Uterine smooth muscle cell (primary cell): ENCODE measurements at places on chromosomes 13 and 19. TPM values are rescaled to one million over a fixed set of nuclear protein-coding genes. Genes with fewer than 3 reads are reported as not detected.

Gene FPR2
- not detected in 2 replicates for total RNA-seq

Gene FAM124A
- 1.5 and 2.2 TPM in 2 replicates for total RNA-seq

Gene SIGLEC14
- not detected in 2 replicates for total RNA-seq

Gene FUT6
- not detected in 2 replicates for total RNA-seq

Gene CEP89
- total RNA-seq: 13.5 and 14.0 TPM in 2 replicates

Gene ZNF555
- total RNA-seq: 5.9 and 12.1 TPM in 2 replicates

Gene SLC5A5
- total RNA-seq: not detected in 2 replicates

Gene RNF113B
- total RNA-seq: not detected in 2 replicates

Gene TMEM238
- 0.33 and 0.75 TPM in 2 replicates for total RNA-seq

Gene ZNF45
- 14.1 and 17.3 TPM in 2 replicates for total RNA-seq

Gene TECR
- total RNA-seq: 22.7 and 25.2 TPM in 2 replicates

Gene FUT2
- total RNA-seq: 0.11 TPM in 1 of 2 replicates, not detected in the other

Gene CHST8
- total RNA-seq: not detected in 2 replicates

Gene ZNF709
- total RNA-seq: 2.7 and 4.7 TPM in 2 replicates

Gene CEACAM20
- not detected in 2 replicates for total RNA-seq

Gene ZNF816
- 8.0 and 13.6 TPM in 2 replicates for total RNA-seq

Gene APLP1
- 3.5 and 6.7 TPM in 2 replicates for total RNA-seq

Gene ZFR2
- total RNA-seq: not detected in 2 replicates

Gene TUBB4A
- not detected in 2 replicates for total RNA-seq

Gene GNA15
- total RNA-seq: 0.11 and 0.50 TPM in 2 replicates

Gene CEACAM21
- total RNA-seq: not detected in 2 replicates

Gene CDX2
- not detected in 2 replicates for total RNA-seq

Gene URAD
- not detected in 2 replicates for total RNA-seq
